CD4-positive, alpha-beta T cell treated with Interleukin-6 for 4 hours (primary cell): ENCODE measurements at places on chromosomes 5 and 9.

DNA sequence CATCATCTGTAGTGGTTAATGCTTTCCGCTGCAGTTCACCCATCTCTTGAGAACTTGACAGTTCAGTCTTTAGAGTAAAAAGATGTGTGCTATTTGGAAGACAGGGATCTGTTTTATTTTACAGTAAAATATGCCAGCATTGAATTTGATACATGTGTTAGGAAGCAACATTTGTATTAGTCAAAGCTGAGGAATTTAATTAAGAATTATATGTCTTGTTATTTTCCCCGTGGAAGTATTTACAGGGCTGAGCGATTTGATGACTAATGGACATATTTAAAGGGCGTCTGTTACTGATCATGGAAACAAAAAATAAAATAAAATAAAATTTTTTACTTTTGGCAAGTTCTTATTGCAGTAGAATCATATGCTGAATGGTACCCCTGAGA, 101.3 kb downstream of the PAM start:
- no peak for DNase-seq

- DNase-seq = no peak
Observed at GRCh38 chr5:122030251-122030650, 47.8 kb downstream of the LOX start.

GRCh38 chr5:41817625-41818301, 52.5 kb downstream of the OXCT1 start:
- DNase-seq = no peak

GRCh38 chr9:128540634-128541360, 11.6 kb upstream of the SPTAN1 start:
- DNase-seq = no peak

GRCh38 chr5:179288101-179288808, 57.0 kb downstream of the ADAMTS2 start:
- no peak for DNase-seq

- DNase-seq = no peak
Observed at GRCh38 chr9:114731701-114732100, 49.7 kb upstream of the TEX48 start.

DNA sequence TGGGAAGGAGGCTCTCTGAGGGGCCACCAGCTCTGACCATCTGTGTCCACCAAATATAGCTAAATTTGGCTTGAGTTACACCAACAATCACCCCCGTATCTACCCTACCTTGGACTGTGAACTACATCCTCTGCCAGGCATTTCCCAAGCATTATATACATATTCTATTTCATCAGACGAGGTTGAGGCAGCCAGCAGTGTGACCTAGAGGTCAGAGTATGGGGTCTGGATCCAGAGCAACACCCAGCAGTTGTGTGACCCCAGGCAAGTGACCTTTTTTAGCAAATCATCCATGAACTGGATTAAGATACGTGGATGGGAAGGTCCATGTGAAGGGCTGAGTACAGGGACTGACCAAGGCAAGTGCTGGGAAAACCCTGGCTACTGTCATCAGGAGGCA, 180.6 kb downstream of the HSPA4 start:
- DNase-seq = no peak

DNA sequence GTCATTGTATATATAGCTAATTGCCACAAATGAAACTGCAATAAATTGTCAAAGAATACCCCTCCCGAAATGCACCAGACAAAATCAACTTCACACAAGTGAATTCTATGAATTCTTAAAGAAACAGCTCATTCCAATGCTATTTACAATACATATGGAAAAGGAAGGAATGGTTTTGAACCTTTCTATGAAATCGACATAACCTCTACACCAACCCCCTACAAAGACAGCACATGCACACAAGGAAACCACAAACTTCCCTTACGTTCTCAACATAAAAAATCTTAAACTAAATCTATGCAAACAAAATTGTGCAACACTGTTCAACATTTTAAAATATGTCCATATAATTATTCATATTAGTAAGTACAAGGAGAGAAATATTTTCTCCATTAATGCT, 39.2 kb downstream of the MARCHF11 start:
- no peak for DNase-seq

DNA sequence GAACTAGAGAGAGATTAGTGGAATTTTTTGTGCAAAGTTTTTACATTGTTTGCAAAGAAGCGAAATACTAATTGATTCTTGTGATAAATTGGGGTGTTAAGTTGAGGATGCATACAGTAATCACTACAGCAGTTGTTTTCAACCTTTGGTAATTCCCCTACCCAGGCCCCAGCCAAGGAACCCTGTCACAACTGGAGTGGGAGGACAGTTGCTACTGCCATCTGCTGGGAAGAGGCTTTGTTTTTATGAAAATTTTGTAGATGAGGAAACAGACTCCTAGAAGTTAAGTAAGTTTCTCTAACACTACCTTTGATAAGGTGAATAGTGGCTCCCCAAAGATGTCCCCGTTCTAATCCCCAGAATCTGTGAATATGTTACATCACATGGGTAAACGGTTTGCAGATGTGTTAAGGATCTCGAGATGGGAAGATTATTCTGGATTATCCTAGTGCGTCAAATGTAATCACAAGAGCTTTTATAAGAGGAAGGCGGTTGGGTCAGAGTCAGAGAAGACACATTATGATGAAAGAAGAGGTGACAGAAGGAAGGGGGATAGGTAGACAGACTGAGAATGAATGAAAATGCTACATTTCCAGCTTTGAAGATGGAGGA, 34.0 kb upstream of the PPP1R2B start:
- DNase-seq = no peak

GRCh38 chr9:86097510-86098224, 1.7 kb downstream of the GOLM1 start:
- DNase-seq = no peak

DNA sequence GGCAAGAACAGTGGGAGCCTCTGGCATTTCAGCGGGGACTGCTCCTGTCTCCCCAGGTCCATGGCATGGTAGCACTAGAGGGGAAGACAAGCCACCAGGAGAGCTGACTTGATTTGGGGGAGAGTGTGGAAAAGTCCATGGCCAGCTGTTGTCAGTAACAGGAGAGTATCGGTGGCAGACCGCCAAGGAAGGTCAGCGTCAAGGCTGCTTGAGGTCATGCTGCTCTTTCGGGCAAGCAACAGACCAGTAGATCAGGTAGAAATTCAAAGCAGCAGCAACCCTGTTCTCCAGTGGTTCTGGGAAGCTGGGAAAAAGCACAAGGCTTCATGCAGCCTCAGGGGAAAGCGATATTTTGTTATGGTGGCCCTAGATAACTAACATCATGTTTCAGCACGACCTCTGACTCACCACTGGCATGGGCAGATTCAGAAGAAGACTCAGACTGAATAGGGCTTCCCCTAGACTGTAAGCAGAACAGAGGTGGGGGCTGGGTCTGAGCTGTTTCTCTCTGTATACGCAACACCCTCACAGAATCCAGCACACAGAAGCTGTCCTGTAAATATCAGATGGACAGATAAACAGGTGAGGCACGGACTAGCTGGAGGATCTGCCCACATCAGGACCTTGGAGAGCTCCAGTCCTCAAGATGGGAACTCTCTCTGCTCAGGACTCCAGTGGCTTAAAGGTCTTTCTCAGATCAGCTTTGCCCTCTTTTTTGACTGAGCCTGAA, 35.2 kb upstream of the PLEKHG4B start:
- DNase-seq = peak; percentile 6

- peak; percentile 21 for DNase-seq
Observed at GRCh38 chr9:136578915-136579649, 33.2 kb upstream of the NOTCH1 start.

- no peak for DNase-seq
Observed at GRCh38 chr9:136823136-136824046, 15.6 kb downstream of the RABL6 start.

- no peak for DNase-seq
Observed at GRCh38 chr5:137887831-137888230, 1.4 kb upstream of the PKD2L2 start.

DNA sequence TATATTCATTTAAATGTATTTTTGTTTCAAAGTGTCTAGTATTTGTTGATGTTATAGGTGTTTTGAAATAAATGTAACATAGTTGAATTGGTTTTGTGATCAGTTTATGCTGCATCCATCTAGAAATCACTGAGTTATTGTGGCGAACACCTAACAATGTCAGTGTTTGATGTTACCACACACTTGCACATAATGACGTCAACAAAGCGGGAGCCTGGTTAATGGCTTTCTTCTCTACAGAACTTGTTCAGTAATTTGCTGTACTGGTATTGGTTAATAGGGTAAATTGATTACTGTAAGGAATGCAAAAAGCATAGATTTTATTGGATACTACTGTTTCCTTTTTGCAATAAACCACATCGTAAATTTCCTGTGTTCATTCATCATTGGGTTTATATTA, 133.0 kb downstream of the ATG10 start:
- DNase-seq = no peak

- DNase-seq = no peak
Observed at GRCh38 chr5:174339130-174339529, 293.6 kb downstream of the NSG2 start.

- DNase-seq = no peak
Observed at GRCh38 chr5:151253605-151253950, 593 bp downstream of the GM2A start.

DNA sequence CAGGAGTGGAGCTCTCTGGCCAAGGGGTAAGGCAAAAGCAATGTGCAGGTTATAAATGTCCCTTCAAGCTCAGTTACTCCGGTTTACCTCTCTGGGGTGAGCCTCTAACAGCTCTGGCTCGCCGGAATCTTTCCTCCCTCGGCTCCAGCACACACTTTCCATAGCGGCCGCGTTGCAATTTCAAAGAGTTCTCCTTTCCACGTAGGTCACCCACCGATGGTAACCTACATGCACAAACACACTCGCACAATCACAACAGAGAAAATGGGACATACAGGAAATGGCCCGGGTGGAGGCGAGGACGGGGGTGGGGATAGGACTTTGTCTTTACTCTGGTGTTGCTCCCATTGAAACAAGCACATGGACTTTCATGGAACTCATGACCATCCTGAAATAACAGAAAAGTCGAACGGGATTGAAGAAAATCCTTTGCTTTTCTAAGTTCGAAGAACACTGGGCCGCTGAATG, 1.2 kb downstream of the LHFPL2 start:
- no peak for DNase-seq

GRCh38 chr5:5105531-5105930, 34.6 kb upstream of the ADAMTS16 start:
- no peak for DNase-seq

GRCh38 chr5:180439911-180440769, 54.0 kb upstream of the CNOT6 start:
- DNase-seq = no peak

- DNase-seq = no peak
Observed at GRCh38 chr5:144712090-144712489, 541.4 kb downstream of the KCTD16 start.

GRCh38 chr5:160269017-160269416, 39.7 kb downstream of the FABP6 start:
- DNase-seq = no peak

DNA sequence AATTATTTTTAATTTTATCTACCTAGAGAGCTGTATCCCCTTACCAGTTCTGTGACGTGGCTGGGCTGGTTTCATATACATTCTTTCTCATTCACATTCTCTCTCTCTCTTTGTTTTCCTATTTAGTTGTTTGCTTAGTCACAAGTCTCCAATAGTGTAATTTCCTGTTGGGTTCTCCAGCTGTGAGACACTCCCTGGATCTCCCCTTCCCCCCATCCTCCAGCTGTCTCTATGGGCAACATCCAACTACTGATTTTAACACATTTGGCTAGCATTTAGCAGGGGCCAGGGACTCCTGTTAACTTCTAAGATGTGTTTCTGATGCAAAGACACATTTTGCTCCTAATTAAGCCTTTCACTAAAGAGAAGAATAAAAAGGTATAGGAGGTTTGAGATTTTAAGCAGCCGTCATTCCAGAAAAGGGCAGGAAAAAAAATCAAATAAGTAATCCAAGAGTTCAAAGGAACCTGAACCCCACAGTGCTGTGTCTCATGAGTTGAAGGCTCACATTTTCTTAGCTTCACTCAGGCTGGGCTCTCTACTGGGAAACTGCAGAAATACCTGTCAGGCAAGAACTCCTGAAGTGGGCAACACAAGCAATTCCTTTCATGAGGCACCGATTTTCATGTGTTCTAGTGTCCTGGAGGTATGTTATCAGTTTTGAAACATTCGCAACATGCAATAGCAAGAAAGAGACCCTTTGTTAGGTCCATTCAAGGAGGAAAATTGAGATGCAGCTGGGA, 198.7 kb upstream of the C9orf72 start:
- DNase-seq = no peak

DNA sequence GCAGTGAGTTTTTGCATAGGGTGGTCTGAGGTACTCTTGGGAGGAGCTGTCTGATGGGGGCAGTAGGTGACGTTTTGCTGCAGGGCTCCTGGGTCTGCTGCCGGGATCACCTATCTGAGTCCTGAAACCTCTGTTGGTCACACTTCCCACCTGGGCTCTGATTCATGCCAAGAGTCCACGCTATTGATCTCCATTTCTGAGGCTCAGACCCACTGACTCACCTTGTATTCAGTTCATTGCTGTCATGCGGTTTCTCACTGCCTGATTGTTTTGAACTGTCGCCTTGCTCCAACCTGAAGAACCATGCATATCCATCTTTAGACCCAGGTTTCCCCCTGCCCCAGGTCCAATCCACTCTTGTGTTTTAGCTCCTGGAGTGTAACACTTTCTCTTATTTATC, 101.3 kb downstream of the NPR3 start:
- DNase-seq = no peak

GRCh38 chr9:130260816-130261765, 4.5 kb upstream of the HMCN2 start:
- DNase-seq = no peak

DNA sequence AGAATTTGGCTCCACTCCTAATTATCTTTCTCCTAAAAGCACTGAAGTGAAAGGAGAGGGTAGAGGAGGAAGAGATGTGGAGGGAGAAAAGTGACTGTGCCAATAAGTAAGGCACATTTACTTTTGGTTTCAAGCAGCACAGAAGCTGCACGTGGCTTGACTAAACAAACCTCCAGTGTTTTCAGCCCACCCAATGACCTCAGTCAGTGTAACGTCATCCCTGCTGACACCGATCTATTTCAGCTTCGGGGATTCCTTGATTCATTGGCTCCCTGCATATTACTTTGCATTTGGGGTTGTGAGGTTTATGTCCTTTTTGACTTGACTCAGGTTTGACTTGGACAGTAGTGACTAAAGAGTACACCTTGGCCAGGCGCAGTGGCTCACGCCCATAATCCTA, 35.6 kb upstream of the NIM1K start:
- DNase-seq = no peak

DNA sequence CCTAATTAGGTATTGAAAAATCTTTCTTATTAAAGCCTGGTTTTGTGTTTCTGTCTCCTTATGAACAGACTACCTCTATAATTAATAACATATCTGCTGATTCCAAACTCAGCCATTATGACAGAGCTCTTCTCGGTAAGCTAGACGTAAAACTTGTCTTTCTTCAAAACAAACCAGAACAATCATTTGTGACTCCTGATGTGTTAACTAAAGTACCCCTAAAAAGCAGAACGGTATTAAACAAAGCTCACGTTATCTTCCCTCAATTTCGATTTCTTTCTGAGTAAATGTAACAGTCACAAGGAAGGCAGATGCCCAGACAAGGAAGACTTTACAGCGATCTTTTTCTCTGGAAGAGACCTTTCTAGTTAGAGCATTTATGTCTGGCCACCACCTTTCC, 1.8 kb downstream of the SEMA5A start:
- no peak for DNase-seq
